ENCODE measurements at places on chromosomes 2 and 18. TPM values are rescaled to one million over a fixed set of nuclear protein-coding genes. Genes with fewer than 3 reads are reported as not detected.

GRCh38 chr2:218648787-218649100 lies 10.7 kb downstream of the ZNF142 start:
- DNase-seq, result no peak

The UBE2E3 gene
- 58.4 TPM for total RNA-seq

- no peak for DNase-seq
These were observed 156.1 kb downstream of the MYO1B start for GRCh38 chr2:191401287-191401686.

DNA sequence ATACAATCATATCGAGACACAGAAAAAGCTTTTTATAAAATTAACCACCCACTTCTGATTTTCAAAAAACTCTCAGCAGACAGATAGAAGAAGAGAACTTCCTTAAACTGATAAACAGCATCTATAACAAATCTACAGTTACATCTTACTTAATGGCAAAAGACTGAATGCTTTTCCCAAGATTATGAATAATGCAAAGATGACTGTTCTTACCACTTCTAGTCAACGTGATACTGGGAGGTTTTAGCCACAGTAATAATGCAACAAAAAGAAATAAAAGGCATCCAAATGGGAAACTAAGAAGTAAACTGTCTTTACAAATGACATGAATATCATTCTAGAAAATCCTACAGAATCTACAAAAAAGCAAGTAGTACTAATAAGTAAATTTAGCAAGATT lies 58.0 kb upstream of the TMEM247 start:
- DNase-seq, result no peak

DNA sequence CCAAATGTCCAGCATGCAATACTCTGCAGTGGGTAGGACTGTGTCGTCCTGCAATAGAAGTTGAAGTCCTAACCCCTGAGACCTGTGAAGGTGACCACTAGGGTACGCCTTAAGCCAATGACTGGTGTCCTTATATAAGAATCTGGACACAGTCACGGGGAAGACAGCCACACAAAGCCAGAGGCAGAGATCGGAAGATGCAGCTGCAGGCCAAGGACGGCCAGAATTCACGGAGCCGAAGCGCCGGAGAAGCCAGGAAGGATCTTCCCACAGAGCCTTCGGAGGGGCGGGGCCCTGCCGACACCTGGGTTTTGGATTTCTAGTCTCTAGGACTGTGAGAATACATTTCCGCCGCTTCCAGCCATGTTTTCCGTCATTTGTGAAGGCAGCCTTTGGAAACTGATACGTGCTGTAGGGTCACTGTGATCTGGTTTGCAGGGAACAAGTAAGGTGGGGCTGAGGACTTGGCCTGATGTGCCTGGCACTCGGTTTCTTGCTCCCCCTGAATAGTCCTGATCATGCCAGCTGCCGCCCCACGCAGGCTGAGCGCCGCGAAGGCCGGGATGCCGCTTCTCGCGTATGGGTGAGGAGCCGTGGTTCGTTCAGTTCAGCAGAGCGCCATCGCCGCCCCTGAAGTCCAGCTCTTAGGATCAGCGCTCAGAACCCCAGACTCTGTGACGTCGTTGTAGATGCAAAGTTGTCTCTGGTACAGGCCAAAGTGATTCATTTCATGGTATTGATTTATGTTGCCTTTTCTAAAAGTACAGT lies 38.7 kb downstream of the PTGR3 start:
- no peak for DNase-seq

The FLACC1 gene
- total RNA-seq, result 2.9 TPM

The ODC1 gene
- total RNA-seq, result 60.3 TPM

The SRD5A2 gene
- 0.32 TPM for total RNA-seq

The SERPINB13 gene
- not detected for total RNA-seq

All from breast epithelium (tissue), 4 donors.